ENCODE measurements at places on chromosomes 1 and 21.

DNA sequence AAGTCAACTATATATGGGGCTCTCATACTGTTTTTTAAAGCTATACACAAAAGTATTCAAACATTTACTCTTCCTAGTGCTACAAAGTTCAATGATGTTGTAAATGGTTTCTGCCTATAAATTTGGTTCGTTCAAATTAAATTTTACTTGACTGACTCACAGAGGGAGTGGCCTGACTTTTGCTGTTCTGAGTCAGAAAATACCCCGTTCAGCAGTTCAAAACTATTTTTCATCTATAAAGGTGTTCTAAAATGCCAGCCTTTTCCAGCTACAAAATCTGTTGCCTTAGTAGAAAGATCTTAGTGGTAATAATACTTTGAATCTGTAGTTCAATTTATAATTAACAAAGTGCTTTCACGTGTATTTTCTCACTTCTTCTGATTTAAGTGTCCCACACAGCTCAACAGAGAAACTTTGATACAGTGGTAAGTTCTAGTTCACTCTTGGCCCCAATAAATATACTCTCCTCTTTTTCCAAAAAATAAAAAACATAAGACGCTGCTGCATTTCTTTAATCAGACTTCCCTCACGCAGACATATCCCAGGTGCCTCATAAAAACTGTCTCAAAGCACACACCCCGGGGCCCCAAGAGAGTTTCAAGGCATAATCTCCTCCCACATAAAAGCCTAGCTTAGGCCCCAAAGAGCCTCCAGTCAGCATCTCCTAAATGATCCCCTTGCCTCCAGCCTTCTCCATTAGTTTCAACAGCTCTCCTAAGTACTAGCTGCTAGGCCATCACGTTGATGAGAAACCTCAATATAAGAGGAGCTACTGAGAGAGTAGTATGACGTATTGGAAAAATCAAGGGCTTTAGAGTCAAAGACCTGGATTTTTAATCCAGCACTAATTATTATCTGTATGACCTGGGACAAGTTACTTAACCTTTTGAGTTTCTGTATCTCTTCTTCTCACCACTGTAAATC is 3.2 kb downstream of the PTP4A2 start:
- H3K4me3 ChIP-seq, result peak overlapping the region; percentile 97
- peaks cover 59% of the 10 kb centered on the region for H3K4me1 ChIP-seq
- H3K27me3 ChIP-seq, result no peaks in the 10 kb centered on the region
- peak; percentile 12 for ATAC-seq
- peaks cover 83% of the 10 kb centered on the region for H3K36me3 ChIP-seq
- H3K27ac ChIP-seq, result peak overlapping the region; percentile 97

GRCh38 chr1:8866792-8867415 is 11.6 kb downstream of the ENO1 start:
- peak; percentile 80 for ATAC-seq
- peaks cover 100% of the 10 kb centered on the region for H3K36me3 ChIP-seq
- H3K4me1 ChIP-seq, result peaks cover 36% of the 10 kb centered on the region
- H3K4me3 ChIP-seq, result peak overlapping the region; percentile 61

- H3K27me3 ChIP-seq, result peaks cover 3% of the 10 kb centered on the region
- ATAC-seq, result peak; percentile 45
- H3K4me1 ChIP-seq, result no peaks in the 10 kb centered on the region
- H3K4me3 ChIP-seq, result no peak overlapping the region
- no peaks in the 10 kb centered on the region for H3K36me3 ChIP-seq
These were observed 26.3 kb upstream of the TSPAN2 start for GRCh38 chr1:115115521-115116161.

GRCh38 chr1:70277875-70278274 is 56.7 kb downstream of the SRSF11 start:
- H3K27ac ChIP-seq, result no peak overlapping the region
- no peak for ATAC-seq
- peaks cover 82% of the 10 kb centered on the region for H3K36me3 ChIP-seq
- no peaks in the 10 kb centered on the region for H3K4me1 ChIP-seq
- H3K4me3 ChIP-seq, result no peak overlapping the region
- no peaks in the 10 kb centered on the region for H3K27me3 ChIP-seq

GRCh38 chr1:9689011-9689706 is 37.6 kb downstream of the PIK3CD start:
- H3K4me3 ChIP-seq, result peak overlapping the region; percentile 73
- peaks cover 26% of the 10 kb centered on the region for H3K4me1 ChIP-seq
- no peaks in the 10 kb centered on the region for H3K27me3 ChIP-seq
- peak; percentile 83 for ATAC-seq
- H3K27ac ChIP-seq, result no peak overlapping the region

DNA sequence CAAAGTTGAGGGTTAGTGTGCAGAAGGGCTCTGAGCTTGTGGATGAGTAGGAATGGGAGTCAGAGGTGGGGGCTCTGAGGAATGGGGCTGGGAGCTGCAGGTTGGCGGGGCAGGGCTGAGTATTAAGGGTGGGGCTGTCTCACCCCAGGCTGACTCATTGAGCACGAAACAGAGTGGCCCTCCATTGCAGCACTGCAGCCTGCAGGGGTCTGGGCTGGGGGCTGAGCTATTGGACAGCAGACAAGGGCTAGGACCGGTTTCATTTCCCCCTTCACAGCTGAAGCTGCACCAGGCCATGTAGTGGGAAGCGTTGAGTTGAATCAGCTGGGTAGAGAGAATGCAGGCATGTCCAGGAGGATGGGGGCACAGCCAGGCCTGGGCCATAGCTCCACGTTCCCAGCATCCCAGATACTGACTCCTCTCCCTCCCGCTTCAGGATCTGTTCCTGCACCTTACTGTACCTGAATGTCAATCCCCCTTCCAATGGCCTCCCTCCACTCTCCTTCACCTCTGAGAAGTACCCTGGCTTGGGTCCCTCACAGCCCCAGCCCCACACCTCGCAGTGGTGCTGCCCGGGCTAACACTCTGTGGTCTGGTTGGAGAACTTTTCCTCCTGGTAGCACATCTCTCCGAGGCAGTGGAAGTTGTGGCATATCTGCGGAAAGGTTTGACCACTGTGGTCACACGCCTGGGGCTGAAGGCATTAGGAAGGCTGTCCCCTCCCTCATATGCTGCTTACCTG is 4.4 kb upstream of the INPP5B start:
- no peak for ATAC-seq
- H3K4me1 ChIP-seq, result no peaks in the 10 kb centered on the region
- no peak overlapping the region for H3K4me3 ChIP-seq
- H3K27ac ChIP-seq, result no peak overlapping the region
- H3K27me3 ChIP-seq, result no peaks in the 10 kb centered on the region

DNA sequence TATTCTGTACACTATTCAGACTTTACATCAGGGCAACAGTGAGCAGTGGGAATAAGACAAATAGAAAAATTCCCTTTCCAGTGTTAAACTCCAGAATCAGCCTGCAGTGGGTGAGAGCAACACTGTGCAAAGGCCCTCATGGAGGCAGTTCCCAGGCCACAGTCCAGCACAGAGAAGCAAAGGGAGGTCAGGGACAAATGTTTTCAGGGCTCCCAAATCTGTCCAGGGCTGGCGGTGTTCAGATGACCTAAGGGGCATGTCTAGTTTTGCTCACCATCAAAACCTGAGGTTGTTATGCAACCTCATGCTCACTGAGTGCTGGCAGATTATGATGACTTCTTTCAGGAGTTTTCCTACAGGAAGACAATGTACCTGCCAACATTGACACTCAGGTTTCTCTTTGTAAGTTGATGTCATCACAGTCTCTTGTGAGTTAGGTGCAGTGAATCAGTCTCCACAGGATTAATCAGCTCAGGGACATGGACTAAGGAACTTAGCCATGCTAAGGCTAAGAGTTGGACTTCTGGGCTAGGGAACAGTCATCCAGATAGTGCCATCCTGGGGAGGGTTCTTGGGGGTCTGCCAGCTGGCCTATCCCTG is 3.6 kb upstream of the LCE5A start:
- H3K4me3 ChIP-seq, result no peak overlapping the region
- no peaks in the 10 kb centered on the region for H3K4me1 ChIP-seq
- H3K36me3 ChIP-seq, result no peaks in the 10 kb centered on the region
- H3K27me3 ChIP-seq, result peaks cover 26% of the 10 kb centered on the region
- no peak overlapping the region for H3K27ac ChIP-seq

DNA sequence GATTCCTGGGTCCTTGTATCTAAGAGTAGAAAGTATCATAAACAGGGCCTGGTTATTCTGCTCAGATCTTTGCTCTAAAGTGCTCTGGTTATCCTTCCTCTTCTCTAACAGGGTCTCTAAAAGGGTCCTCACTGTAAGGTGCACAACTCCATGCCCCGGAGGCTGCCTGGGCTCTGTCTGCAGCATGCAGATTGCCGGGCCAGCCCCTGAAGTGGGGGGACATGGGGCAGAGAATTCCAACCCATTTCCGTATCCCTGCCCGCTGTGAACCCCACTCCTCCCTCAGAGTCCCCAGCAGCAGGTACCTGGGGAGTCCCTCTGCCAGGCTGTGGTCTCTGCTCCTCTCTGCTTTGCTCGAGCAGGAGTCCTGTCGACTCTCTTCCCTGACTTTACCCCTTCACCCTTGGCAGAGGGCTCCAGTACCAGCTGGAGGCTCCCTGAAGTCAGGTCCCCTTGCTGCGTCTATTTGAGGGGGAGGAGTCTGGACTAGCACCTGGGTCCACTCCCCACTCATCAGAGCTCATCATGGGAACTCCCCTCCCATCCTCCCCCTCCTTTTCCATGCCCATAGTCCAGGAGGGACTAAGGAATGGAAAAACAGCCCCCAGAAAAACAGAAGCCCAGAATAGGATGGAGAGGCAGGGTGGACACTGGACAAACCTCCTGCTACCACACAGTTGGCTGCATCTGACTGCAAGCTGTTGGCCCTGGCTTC is 12.1 kb downstream of the BLACAT1 start:
- ATAC-seq, result no peak
- no peak overlapping the region for H3K4me3 ChIP-seq
- no peaks in the 10 kb centered on the region for H3K27me3 ChIP-seq
- peak overlapping the region; percentile 43 for H3K27ac ChIP-seq

- H3K4me3 ChIP-seq, result no peak overlapping the region
- H3K27ac ChIP-seq, result no peak overlapping the region
- no peaks in the 10 kb centered on the region for H3K4me1 ChIP-seq
- no peak for ATAC-seq
- peaks cover 20% of the 10 kb centered on the region for H3K27me3 ChIP-seq
- H3K36me3 ChIP-seq, result no peaks in the 10 kb centered on the region
These were observed 366.9 kb upstream of the VAMP3 start for GRCh38 chr1:7404046-7404742.

DNA sequence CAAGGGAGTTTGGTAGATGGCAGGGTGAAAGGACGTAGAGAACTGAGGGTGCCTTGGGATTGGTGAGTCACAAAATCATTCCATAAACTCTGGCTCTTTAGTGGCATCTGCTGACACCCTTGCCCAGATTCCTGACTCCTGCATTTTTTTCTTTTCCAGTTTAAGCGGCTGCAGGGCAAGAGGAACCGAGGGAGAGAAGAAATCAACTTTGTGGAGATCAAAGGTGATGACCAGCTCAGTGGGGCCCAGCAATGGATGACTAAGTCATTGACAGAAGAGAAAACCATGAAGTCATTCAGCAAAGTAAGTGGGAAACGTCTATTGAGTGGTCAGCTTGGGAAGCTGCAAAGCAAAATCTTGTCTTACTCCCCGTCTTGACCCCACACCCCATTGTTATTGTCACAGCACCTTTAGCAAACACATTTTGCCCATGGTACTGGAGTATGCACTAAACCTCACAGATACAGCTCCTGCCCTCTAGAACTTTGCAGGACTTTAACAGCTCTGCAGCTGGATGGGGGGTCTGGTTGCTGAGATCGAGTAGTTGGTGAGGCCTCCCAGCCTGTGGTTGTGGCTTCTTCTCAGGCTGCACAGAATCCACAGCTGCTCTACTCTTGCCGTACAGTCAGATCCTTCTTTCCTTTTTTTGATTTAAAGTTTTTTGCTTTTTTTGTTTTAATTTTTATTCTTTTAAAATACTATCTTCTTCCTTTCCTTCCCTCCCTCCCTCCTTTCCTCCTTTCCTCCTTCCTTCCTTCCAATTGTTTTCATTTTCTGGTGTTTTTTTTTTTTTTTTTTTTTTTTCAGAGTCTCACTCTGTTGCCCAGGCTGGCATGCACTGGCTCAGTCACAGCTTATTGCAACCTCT is 21.9 kb downstream of the SH2D2A start:
- no peak for ATAC-seq
- no peaks in the 10 kb centered on the region for H3K27me3 ChIP-seq
- H3K27ac ChIP-seq, result no peak overlapping the region
- H3K36me3 ChIP-seq, result peaks cover 97% of the 10 kb centered on the region
- no peak overlapping the region for H3K4me3 ChIP-seq

- H3K4me3 ChIP-seq, result peak within 1 kb of the TSS; percentile 100
- no peaks in the 10 kb centered on the region for H3K27me3 ChIP-seq
- peaks cover 57% of the 10 kb centered on the region for H3K36me3 ChIP-seq
- peak; percentile 57 for ATAC-seq
- H3K4me1 ChIP-seq, result peaks cover 36% of the 10 kb centered on the region
- H3K27ac ChIP-seq, result peak within 1 kb of the TSS; percentile 100
These were observed at the start of gene PTPN7 for GRCh38 chr1:202160377-202160940. Gene PTPN7, minus strand, starts transcription at chr1:202160602. Its CDS starts 1,200 bp downstream, at chr1:202159402.

DNA sequence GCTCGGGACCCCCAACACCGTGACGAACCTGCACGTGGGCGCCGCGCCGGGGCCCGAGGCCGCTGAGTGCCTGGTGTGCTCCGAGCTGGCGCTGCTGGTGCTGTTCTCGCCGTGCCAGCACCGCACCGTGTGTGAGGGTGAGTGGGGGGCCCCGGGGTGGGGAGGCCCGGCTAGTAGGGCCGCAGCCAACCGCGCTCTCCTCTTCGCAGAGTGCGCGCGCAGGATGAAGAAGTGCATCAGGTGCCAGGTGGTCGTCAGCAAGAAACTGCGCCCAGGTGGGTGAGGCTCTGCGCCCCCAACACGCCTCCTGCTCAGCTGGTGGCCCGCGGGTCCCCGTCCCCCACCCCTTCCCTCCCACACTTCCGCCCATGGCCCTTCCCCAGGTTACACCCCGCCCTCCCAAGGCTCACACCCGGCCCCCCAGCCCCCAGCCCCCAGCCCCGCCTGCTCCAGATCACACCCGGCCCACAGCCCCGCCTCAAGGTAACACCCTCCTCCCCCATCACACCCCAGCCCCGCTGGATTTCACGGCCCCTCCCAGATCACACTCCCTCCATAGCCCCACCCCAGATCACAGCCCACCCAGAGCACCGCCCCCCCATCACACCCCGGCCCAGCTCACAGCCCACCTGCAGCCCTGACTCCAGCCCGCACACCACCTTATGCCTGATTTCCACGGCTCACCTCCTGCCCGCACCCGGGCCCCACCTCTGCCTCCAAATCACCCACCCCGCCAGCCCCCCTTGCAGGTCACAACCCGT is 2.4 kb upstream of the MMP23B start:
- peak; percentile 46 for ATAC-seq
- H3K27me3 ChIP-seq, result no peaks in the 10 kb centered on the region
- H3K27ac ChIP-seq, result peak overlapping the region; percentile 66

DNA sequence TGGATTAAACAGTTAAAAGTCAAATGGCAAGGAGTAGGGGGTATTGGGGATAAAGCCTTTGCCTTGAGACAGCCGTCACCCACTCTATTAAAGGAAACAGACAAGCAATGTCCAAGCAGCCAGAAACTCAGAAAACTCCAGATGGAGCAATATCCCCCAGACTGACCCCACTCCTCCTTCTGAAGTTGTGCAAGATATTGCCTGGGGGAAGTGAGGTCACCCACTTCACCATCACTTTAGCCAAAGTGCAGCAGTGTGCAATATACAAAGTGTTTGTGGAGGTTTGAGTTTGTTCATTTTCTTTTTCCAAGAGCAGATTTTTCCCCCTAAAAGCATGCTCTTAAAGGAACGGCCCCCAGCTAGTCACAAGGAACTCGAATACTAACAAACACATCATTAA is 125.1 kb downstream of the ETS2 start:
- no peaks in the 10 kb centered on the region for H3K36me3 ChIP-seq
- H3K27ac ChIP-seq, result no peak overlapping the region
- H3K4me3 ChIP-seq, result no peak overlapping the region
- H3K4me1 ChIP-seq, result no peaks in the 10 kb centered on the region
- ATAC-seq, result no peak

All from activated T-helper 17 cell treated with anti-CD3 and anti-CD28 coated beads, Interleukin-2, amount 50 U/mL, for 72 hours (primary cell).